ENCODE measurements at places on chromosomes 3 and 15.

DNA sequence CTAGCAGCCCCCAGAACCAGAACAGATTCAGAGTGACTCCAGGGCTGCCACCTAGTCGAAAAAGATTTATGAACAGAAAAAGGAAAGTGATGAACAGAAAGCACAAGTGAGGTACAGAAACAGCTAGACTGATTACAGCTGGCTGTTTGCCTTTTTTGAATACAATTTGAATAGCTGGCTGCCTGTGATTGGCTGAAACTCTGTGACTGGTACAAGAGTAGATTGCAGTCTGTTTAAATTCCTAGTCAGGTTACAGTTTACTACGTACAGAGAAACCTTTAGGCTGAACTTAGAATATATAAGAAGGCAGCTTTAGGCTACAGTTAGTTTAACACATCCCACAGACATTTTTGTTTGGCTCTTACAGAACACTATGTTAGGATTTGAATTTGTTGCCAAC is 10.0 kb downstream of the CCDC13 start:
- no peak for DNase-seq

DNA sequence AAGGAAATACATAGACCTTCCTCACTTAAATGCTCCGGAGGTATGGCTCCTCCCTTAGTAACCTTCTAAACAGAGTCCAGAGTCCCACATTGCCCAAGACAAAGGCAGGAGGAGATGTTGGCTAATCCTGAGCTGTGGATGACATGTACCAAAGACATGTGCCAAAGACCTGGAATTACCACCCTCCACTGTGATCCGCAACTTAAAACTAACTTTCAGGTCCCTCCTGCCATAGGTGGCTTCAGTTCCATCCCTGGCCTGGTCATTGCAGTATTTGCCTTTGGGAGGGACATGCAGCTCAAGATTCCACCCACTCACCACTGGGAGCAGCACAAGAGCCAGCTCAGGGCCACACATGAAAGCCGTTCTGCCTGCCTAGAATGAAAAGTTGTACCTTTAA is 28.0 kb downstream of the MYZAP start:
- DNase-seq = no peak

- DNase-seq = peak; percentile 39
These were observed 4.8 kb downstream of the CIB1 start for GRCh38 chr15:90228960-90229359.

DNA sequence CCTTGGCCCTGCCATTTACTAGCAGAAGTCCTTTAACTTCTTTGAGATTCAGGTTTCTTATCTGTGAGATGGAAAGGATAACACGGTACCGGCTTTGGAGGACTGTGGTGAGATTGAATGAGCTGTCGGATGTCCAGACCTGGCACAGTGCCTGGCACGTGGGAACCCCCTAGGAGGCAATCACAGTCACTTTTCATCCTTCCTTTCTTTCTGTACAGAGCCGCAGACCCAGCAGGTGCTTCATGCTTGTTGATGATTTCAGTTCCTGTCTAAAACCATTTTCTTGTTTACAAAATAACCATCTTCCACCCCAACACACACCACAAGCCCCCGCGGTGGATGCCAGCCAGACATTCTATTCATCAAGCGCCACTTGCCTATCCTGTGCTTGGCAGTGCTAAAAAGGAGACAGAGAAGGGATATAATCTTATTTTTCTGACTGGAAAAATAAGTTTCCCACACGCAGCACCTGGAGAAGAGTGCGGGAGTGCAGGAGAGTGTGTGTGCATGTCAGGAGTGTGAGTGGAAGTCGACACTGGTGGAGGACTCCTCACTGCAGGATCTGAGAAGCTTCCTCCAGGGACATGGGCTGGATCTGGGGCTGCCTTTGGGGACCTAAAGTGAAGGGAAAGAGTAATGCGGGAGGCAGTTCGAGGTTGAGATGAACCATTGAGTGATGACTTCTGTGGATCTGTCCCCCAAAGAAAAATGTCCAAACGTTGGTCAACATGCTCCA is 85.7 kb downstream of the ST6GAL1 start:
- no peak for DNase-seq

DNA sequence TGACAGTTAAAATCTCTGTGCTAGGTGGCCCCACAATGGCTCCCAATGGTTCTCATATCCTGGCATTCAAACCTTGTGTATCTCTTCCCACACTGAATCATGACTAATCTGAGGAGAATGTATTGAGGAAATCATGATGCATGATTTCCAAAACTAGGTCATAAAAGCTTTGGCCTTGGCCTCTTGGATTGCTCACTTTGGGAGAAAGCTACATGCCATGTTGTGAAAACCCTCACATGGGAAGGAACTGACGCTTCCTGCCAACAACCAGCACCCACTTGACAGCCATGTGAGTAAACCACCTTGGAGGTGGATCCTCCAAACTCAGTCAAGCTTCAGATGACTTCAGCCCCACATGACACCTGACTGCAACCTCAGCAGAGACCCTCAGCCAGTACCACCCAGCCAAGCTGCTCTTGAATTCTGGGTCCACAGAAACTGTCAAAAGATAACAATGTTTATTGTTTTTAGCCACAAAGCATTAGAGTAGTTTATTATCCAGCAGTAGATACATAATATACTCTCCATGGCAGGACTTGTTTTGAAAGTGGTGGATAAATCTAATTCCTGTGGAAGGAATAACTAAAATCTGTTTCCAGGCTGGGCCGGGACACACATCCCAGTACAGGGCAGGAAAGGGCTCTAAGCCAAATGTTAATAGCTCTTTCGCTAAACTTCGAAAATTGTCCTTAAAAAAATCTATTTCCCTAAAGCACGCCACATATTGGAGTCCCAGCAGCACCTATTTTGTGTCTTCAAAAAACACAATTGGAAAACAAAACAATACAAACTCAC is 1.0 kb upstream of the ZNF620 start:
- DNase-seq = peak; percentile 2

GRCh38 chr3:126064627-126065258 is 19.2 kb downstream of the SLC41A3 start:
- DNase-seq = no peak

- DNase-seq = no peak
These were observed 7.2 kb downstream of the GLDN start for GRCh38 chr15:51348688-51349087.

GRCh38 chr3:190516416-190516815 is 2.5 kb downstream of the IL1RAP start:
- no peak for DNase-seq

DNA sequence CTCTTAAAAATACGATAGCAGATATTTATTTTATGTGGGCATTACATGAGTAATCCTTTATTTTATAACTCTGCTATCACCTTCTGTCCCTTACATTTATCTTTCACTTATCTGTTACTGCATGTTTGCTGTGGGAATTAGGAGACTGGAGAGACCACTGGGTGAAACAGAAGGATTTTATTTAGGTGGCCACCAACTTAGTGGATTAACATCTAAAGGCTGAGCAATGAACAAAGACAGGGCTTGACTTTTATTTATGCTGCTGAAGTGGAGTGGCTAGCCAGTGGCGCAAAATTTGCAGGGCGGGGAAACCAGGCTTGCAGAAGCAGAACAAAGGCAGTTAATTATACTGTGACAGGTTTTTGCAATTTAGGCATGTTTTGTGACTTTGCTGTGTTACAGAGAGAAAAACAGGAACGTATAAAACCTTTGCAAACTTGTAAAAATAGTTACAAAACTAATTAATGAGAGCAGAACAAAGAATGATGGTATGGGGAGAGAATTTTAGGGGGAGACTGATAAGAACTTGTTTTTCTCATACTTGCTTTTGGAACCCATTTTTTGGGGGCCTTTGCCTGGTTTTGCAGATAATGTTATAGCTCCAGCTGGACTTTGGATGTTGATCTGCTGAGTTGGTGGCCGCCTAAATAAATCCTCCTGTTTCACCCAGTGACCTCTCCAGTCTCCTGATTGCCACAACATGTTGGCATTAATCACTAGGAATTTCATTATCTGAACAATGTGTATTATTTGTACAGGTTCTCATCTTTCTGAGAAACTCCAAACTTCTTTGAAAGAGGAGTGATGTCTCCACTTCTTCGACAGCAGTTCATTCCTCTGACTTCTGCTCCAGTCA is 18.0 kb downstream of the KLHL24 start:
- no peak for DNase-seq

DNA sequence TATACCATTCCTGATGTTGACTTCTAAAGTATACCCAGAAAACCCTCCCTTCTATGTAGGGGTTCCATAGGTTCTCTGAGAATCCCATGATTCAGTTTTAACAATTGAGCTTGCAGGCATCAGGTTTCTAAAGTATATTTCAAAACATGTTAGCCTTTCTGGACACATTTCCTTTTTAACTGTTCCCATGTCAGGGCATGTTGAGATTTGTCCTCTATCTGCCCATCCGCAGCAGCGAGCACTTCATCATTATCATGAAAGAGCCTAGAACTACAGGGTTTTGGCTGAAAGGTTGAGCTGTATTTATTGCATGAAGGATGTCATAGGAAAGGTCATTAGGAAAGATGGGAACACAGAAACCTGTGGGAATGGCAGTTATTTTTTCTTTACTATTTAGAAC is 201.1 kb upstream of the BHLHE40 start:
- DNase-seq = no peak

DNA sequence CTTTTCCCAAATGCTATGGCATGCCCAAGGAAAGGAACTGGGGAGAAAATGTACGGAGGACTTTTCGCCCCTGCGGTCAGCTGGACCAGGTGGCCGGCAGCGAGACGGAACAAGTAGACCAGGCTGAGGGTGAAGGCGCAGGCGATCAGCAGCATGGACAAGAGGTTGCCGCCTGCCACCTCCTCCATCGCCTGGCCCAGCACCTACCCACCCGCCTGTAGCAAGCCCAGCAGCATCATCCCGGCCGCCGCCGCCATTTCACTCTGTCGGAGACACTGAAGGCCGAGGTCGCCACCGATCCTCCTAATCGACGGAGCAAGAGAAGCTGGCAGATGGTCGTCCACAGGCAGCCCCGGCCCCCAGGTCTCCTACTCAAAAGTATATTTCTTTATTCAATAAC is 1046.3 kb upstream of the GBE1 start:
- DNase-seq = no peak

- DNase-seq = no peak
These were observed 336.6 kb upstream of the NR2E3 start for GRCh38 chr15:71473751-71474150.

Measured in G401 (cell line).